Glutamatergic neuron (in vitro differentiated cells): ENCODE measurements at places on chromosomes 11 and 22. TPM values are rescaled to one million over a fixed set of nuclear protein-coding genes. Genes with fewer than 3 reads are reported as not detected.
A peak's percentile ranks its signal among the peaks of the same experiment; 100 is the strongest.

DNA sequence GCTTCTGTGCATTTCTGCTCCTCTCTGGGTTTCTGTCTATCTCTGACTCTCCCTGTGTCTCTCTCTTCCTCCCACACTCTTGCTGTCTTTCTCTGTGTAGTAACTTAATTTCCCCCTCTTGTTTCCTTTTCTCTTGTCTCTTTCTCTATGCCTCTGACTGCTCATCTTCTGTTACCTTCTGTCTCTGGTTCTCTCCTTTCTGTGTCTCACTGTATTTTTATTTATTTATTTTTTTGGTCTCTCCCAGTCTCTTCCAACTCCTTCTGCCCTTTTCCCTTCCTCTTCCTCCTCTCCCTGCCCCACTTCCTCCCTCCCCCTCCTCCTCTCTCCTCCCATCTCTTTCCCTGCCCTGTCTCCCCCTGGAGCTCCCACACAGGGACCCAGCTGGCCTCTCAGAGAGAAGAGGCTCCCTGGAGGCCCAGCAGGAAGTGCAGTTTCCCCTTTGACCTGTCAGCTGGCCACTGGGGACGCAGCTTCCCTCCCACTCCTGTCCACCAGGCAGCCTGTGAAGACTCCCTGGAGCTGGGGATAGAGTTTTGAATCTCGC, 38.3 kb upstream of the MYH9 start:
- peak; percentile 80 for DNase-seq

The OR51B5 gene
- not detected for total RNA-seq

DNA sequence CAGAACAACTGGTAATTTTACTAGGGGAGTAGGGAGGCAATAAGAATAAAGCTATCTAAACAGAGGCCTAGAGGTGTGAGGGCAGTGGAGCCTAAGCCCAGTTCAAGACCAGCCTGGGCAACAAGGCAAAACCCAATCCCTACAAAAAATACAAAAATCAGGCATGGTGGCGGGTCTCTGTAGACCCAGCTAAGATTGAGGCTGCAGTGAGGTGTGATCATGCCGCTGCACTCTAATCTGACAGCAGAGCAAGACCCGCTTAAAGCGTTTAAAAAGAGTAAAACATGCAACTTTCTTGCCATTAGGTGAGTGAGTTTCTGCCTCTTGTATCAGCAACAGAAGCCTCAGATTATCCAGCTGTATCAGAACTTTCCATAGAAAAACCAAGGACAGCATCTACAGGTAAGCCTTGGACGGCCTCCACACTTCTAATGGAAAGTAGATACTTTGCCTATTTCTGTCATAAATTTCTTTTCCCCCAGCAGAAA, 12.1 kb downstream of the TAF1D start:
- DNase-seq = no peak

DNA sequence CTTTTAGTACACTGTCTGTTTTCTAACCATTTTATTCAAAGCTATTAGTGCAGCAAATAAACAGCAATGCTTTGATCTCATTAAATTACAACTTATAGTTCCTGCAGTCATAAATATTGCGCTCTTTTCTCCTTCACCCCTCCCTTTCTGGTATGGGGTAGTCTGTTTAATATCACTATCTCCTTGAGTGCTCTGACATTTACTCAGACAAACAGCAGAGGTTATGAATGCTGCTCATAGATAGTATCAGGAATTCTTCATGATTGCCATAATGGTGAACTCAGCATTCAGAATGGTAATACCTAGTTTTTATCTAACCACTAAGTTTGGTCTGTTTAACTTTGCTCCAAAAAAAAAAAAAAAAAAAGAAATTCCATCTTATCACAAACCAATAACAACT, 87.4 kb downstream of the EIF3M start:
- DNase-seq = no peak

The MS4A2 gene
- not detected for total RNA-seq

- no peak for DNase-seq
These were observed 89.1 kb upstream of the RTL6 start for GRCh38 chr22:44586999-44587736.

GRCh38 chr11:12429155-12429554, 51.8 kb downstream of the PARVA start:
- DNase-seq = no peak

The DEFB131B gene
- total RNA-seq = not detected

DNA sequence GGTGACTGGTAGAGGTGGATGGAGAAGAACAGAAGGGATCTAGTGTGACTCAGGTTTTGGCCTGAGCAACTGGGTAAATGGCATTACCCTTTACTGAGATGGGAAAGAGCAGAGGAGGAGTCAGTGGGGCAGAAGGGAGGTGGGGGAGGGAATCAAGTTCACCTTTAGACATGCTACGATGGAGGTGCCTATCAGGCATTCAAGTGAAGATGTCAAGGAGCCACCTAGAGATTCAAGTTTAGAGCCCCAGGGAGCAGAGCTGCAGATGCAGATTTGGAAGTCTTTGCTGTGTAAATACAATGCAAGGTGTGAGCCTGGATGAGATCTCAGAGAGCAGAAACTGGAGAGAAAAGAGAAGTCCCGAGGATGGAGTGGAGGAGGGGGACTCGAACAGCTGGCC, 979 bp upstream of the MOGAT2 start:
- no peak for DNase-seq

DNA sequence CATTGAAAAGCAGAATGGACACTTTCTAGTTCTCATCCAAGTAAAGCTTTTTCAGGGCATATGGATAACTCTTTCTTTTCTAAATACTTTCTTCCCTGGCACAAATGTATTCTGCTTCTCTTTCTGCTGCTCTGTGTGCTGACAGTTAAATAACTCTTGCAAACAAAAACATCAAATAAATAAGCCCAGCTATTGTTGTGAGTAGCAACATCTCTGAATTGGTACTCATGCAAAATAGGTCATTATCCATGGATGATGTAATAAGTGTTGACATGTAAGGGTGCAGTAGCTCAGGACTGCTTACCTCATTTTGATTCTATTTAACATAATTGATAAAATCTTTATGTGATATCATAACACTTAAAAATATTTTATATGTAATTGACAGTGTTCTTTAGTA, 164.3 kb downstream of the MSANTD4 start:
- no peak for DNase-seq

The CYTH4 gene
- total RNA-seq = not detected

DNA sequence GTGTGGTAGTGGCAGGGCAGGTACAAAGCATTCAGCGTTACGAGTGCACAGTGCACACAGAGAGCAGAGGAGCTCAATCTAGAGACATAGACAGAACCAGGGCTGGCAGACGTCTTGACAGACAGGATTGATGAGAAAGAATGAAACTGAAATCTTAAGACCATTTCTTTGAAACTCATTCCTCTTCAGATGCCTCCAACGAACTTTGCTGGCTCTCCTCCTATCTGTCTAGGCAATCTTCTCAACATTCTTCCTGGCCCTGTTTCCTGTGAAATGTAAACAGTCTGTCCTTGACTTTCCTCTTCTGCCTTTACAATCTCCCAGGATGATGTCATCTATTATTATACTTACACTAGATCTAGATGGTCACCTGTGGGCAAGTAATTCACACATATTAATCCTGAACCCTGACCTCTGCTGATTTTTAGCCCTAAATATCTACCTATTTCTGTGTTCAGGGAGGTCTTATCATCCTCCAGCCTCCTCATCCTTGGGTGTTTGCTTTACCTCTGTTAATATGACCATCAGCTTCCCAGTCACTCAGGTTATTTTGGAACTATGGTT, 119.5 kb downstream of the ENTHD1 start:
- DNase-seq = no peak

DNA sequence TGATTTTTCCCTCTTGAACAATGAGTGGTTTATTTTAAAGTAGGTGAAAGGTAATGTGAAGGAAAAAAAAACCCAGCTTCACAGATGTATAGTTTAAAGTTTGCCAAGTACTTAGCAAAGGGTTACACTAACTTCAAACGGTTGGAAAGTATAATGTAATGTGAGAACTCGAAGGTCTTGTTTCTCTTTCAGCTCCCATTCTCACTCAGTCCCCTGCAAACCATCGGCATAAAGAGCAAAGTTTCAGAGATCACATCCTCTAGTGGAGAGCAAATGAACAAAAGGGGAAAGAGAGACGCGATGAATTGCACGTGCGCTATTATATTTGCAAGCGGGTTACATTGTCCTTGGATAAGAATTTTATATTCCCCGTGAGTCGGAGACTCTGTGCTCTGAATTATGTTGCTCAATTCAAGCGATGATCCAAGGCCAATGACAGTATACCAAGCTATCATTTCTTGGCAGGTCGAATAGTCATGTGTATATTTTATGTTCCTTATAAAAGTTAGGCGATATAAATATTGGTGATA, 37.6 kb upstream of the BIRC3 start:
- no peak for DNase-seq

DNA sequence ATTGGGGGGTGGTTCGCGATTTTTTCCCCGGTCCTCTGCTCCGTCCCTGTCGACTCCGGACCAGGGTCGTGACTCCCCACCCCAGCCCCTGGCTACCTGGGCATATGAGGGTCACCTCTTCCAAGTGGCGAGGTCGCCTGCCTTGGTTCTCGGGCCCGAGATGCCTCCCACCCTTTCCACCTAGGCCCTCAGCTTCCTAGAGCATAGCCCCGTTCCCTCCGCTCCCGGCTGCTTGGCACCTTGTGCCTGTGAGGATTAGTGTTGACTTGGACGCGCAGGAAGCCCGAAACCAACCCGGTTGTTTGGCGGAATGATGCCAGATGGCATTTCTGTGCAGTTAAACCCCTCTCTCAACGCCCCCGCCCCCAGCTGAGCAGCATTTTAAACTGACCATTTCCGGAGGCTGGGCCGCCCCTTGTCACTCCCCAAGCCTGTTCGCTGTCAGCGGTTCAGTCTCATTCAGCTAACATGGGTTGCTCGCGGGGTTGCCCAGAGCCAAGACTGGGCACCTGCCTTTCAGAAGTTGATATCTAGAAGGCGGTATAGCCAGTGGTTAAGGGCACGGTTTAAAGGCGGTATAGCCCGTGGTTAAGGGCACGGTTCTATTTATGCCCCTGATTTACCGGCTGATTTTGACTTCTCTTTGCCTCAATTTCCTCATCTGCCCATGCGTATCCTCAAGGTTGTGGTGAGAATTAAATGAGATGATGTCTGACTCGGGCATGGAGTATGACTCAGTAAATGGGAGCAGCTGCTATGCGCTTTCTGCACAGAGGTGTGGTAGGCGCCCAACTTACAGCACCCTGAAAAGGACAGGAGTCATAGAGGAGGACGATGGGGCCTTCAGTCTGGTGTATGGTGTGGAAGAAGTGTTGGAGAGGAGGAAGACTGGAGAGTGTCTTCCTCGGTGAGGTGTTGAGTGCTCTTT, 639 bp downstream of the INCENP start:
- peak; percentile 47 for DNase-seq
